Thymus (tissue), 14 donors: ENCODE measurements at places on chromosomes 16 and 17. TPM values are rescaled to one million over a fixed set of nuclear protein-coding genes. Genes with fewer than 3 reads are reported as not detected.
A peak's percentile ranks its signal among the peaks of the same experiment; 100 is the strongest.

The HAS3 gene
- 0.09 TPM for total RNA-seq

The TBC1D3K gene
- total RNA-seq: not detected

DNA sequence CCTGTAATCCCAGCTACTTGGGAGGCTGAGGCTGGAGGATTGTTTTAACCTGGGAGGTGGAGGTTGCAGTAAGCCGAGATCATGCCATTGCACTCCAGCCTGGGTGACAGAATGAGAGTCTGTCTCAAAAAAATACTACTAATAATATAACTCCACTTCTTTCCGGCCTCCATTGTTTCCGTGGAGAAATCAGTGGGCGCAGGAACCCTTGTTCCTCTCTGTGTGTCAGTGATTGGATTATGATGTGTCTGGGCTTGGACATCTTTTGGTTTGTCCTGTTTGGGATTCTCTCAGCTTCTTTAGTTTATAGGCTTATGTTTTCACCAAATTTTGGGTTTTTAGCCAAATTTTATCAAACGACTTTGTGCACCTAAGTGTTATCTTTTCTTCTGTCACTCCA lies 36.8 kb downstream of the ACSF3 start:
- DNase-seq: no peak
- peaks cover 1% of the 10 kb centered on the region for H3K4me1 ChIP-seq
- H3K4me3 ChIP-seq: no peak overlapping the region
- peaks cover 93% of the 10 kb centered on the region for H3K36me3 ChIP-seq
- H3K27me3 ChIP-seq: no peaks in the 10 kb centered on the region
- H3K27ac ChIP-seq: no peak overlapping the region

GRCh38 chr17:73419881-73420280 lies 108.1 kb upstream of the CDC42EP4 start:
- DNase-seq: no peak

DNA sequence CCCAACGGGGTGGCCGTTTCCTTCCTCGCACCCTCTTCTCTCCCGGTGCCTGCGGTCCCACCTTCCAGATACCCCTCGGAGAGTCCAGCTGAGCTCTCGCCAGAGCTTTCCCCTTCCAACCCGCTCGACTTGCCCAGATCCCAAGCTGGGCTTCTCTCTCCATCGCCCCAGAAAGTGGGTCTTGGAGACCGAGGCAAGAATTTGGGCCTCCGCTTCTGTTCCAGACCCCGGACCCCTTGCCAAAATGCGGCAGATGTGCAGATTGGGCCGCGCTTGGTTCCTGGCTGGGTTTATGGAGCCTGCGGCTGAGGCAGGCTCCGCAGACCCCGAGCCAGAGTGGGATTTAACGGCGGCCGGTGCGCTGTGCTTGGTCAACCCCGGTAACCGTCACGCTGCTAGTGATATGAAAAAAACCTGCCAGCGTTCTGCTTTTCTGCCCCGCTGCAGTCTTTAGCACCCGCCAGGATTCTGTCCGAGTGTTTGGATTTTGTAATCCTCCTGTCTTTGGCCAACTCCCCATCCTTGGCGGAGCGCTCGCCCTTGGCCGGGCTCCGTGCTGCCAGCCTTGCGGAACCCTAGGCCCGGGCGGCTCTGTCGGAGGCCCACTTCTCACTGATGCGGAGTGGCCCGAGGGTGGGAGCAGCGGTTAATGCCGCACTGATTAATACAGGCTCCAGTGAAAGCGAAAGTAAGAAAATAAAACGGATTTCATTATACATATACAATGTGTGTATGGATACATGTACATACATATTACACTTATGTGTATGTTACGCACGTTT lies 754 bp upstream of the SLFN11 start:
- no peaks in the 10 kb centered on the region for H3K36me3 ChIP-seq
- peaks cover 10% of the 10 kb centered on the region for H3K27me3 ChIP-seq
- H3K4me3 ChIP-seq: peak overlapping the region; percentile 64
- DNase-seq: no peak
- H3K27ac ChIP-seq: peak overlapping the region; percentile 79

DNA sequence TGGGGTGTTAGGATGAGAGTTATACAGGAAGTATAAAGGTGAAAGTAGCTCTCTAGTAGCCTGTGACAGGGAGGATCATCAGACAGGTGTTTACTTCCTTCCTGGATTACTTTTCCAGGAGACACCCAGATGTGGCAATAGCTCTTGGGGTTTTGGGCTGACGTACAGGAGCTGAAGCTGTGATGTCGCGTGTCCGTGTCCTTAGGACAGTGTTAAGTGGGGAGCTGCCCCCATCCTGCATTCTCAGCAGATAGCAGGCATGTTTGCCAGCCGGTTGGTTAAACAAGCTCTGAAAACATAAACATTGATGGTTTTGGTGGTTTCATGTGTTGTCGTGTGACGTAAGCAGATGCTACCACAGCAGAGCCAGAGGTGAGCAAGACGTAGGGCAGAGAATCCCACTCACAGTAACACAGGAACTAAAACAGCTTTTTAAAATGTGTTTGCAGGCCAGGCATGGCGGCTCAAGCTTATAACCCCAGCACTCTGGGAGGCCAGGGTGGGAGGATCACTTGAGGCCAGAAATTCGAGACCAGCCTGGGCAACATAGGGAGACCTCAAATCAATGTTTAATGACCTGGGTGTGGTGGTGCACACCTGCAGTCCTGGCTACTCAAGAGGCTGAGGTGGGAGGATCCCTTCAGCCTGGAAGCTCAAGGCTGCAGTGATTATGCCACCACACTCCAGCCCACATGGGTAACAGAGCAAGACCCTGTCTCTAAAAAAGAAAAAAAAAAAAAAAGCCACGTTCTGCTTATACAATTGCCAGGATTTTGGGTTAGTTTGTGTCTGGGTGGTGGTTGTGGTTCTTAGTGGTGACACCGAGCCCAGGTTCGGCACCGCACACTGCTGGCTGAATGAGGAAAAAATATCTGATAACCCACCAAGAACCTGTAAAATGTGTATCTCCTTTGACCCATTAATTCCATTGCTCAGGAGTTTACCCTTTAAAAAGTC lies 18.2 kb upstream of the IL17C start:
- no peak overlapping the region for H3K27ac ChIP-seq
- H3K27me3 ChIP-seq: no peaks in the 10 kb centered on the region
- DNase-seq: peak; percentile 47
- H3K4me1 ChIP-seq: no peaks in the 10 kb centered on the region

- H3K4me1 ChIP-seq: no peaks in the 10 kb centered on the region
- H3K27ac ChIP-seq: no peak overlapping the region
- no peak overlapping the region for H3K4me3 ChIP-seq
- H3K36me3 ChIP-seq: no peaks in the 10 kb centered on the region
These were observed 42.3 kb downstream of the TBX4 start for GRCh38 chr17:61494325-61495160.

GRCh38 chr16:6284731-6285130 lies 1047.9 kb upstream of the RBFOX1 start:
- H3K27ac ChIP-seq: no peak overlapping the region
- H3K36me3 ChIP-seq: no peaks in the 10 kb centered on the region
- no peak for DNase-seq

- H3K27me3 ChIP-seq: no peaks in the 10 kb centered on the region
- DNase-seq: no peak
- H3K27ac ChIP-seq: peak overlapping the region; percentile 48
- H3K36me3 ChIP-seq: peaks cover 14% of the 10 kb centered on the region
- peaks cover 18% of the 10 kb centered on the region for H3K4me1 ChIP-seq
These were observed 984 bp downstream of the CENPV start for GRCh38 chr17:16352303-16352666.
